Fibroblast of skin of left biceps (primary cell): ENCODE measurements at places on chromosomes 3 and 15.

DNA sequence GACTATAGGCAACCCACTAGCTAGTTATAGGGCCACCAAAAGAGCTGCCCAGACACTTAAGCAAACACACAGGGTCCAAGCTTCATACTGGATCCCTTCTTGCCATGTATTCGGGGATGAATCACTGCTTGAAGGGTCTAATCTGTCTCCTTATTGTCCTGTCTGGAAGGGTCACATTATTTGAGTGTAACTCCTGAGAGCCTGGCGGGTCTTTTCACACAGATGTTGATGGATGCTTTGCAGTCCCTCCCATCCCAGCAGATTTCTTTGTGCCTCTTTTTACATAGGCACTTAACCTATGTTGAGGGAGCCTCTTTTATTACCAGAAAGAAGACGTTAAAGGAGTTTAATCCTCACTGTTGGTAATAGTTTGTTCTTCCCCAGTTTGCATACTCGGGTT, 56.6 kb downstream of the BBX start:
- DNase-seq, result no peak

GRCh38 chr3:39232859-39233258, 40.5 kb upstream of the XIRP1 start:
- DNase-seq, result no peak

DNA sequence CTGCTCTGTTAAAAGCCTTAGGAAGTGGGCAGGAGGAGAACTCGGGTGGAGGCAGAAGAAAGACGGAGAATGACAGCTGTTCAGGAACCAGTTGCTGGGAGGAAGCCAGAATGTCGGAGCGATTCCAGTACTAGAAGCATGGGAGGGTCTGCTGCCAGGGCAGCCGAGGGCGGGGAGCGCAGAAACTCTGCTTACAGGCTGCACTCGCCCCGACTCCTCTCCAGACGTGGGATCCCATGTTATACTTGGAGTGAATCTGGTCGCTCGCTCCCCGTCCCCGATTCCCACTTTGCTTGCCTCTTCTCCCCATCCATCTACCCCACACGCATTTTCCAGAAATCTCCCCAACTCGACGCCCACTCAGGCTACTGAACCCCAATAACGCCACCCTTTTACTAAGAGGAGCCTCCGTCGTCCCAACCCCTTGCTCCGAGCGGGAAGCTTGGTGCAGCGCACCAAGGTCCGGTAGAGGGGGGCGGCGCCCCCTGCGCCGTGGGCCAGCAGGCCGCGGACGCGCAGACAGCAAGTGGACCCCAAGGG, 665 bp downstream of the GATM start:
- no peak for DNase-seq

DNA sequence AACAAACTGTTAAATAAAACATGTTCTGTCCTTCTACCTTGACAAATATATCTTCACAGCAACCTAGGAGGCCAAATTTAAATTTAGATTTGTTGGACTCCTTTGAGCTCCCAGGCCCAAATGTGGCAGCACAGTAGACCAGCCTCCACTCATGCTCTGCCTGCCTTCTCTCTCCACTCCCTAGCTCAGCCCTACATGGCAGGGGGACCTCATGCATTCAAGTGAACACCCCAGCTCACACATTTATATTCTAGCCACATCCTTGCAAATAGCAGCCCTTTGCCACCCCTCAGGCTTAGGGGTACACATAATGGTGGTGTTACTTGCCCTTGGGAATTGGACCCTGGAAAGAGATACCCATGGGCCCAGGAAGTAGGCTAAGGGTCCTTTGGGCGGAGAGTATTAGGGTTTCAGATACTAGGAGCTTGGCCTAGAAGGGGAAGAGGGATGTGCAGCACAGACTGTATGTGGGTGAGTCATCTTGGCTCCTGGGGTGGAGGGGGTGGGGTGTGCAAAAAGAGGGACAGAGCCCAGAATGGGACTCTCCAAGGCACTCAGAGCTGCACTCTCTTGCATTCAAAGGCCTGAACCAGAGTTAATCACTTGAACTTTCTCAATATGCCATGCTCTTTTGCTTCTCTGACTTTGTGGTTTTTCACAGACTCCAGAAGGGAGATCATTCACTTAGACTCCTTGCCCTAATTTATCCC, 268.4 kb upstream of the ROPN1 start:
- DNase-seq, result no peak

DNA sequence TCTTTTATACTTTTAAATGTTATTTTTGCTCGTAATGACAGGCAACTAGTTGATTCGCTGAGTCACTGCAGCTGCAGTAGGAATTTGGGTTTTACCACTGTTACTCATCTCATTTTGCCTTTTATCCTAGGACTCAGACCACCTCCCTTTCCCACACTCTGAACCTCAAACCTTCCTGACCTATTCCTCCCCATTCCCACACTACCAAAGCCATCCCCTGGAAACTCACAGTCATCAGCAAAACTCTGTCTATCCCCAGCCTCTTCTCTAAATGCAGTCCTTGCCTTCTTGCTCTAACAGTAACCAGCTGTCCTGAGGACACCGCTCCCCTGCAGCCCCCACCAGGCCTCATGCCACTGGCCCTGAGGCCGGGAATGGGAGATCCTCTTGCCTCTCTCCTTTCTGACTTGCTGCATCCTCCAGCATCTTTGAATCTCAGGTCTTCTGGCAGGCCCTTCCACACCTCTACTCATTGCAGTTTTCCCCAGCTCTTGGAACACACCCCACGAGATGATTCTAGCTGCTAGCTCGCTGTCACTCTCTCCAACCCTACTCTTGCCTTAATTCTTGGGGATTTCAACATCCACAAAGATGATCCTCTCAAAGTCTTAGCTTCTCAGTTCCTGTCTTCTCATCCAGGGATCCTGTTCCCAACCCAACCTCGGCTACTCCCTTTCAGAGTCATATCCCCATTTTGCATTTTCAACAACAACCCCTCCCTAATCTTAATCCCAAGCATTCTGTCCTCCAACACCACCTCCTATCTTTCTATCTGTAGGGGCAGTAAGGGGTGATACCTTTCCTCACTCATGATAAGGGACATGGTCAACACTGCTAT, 55.9 kb upstream of the C3orf80 start:
- peak; percentile 68 for DNase-seq

GRCh38 chr3:144018776-144019175, 47.2 kb downstream of the DIPK2A start:
- peak; percentile 39 for DNase-seq

GRCh38 chr3:16995601-16996000, 110.8 kb downstream of the PLCL2 start:
- no peak for DNase-seq

DNA sequence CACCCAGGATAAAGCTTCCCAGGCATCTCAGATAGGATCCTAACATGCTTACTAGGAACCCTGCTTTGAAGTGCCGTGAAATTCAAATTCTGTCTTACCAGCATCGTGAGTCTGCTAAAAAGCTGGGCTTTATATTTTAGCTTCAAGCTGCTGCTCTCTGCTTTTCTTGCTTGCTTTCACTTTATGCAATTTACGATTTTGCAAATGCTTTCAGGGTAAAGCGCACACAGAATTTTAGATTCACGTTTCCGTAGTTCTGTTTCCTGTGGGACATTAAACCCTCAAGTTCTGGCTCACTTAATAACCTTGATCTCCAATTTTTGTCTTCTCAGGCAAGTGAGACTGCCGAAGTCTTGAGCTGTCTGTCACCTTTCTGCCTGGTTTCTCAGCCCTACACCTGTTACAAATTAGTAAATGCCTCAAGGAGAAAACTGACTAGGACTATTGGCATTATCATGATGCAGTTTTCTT, 170.5 kb upstream of the TGFBR2 start:
- DNase-seq, result no peak
